ENCODE measurements at places on chromosomes 4 and X.

DNA sequence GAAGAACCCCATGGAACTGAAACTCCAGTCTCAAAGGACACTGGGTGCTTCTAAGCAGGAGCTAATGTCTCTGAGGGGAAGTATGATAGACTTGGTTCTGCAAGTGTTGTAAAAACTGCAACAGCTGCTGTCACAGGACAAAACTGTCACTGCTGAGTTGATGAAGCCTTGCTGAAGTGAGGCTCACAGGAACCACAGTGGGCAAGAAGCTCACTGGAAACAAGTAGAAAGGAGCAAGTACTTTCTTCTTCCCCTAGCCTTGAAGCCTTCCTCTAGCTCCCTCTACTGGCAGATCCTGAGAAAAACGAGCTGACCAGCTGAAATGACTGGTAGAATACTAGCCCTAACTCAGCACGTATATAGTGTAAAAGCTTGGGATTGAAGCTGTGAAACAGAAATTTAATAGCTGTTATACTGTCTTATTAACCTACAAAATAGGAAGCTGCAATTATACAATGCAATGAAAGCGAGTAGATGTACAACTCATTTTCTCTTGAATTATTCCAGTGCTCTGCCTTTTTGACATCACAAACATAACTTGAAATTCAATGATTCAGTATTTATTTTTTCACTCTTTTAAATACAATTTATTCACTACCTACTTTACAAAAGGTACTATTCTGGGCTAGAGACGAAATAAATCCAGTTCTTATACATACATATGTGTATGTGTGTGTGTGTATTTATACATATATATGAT, 91.4 kb downstream of the GABRB1 start:
- peak; percentile 47 for DNase-seq

DNA sequence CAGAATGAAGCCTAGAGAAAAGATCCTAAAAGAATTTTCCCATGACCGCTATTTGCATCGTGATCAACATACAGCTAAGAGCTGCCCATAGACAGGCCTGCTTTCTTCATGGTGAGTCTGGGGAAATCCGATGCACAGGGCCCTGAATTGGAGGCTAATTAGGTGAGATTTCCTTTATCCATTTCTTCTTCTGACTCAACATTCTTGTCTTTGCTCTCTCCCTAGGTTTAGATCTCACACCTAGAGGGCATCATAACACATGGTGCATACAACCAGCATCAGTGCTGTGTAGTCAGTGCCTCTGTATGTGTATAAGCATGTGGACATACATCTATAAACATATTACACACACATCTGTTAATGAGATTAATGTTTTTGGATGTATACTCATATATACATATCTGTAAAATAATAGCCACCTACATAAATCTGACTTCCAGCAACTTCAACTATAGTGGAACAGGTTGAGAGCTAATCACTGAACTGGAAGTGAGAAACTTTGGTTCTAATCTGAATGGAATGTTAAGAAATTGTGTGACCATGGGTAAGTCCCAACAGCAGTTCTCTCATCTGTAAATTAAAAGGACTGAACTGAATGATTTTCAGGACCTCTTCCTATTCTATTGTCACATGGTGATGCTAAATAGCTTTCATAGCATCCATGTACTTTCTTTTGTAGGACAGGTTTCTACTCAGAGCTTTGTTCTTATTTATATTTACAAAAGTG, 17.5 kb downstream of the GATB start:
- no peak for DNase-seq

GRCh38 chr4:183392377-183392776, 52.1 kb upstream of the CDKN2AIP start:
- no peak for DNase-seq

GRCh38 chrX:23662853-23663252, 4.4 kb upstream of the PRDX4 start:
- DNase-seq, result no peak

GRCh38 chr4:163091685-163092034, 75.0 kb downstream of the NAF1 start:
- no peak for DNase-seq

GRCh38 chrX:39843318-39843717, 254.4 kb downstream of the BCOR start:
- no peak for DNase-seq

DNA sequence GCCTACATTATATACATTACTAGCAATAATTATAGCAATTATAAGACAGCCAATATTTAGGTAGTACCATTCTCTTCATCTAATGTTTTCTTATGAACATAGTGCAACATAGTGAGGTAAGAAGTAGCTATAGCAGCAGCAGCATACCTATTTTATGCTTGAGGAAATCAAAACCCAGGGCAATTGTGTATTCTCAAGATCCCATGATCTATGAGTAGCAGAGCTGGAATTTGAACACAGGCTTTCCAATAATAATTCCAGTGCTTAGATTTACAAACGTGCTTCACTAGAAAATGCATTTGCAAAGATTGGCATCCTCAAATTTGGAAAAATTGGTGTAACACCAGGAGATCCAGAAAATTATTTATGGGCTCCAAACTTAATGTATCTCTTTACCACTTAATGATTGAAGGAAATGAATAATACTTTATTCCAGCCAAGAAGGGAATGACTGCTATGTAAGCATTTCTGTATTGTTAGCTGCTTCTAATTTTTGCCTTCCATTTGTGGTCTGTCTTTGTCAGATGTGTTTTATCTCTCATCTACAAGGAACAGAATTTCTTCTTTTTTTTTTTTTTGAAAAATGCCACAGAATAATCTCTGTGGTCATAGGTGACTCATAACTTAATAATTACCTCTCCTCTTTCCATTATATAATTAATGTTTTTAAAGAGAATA, 451.1 kb downstream of the ARAP2 start:
- no peak for DNase-seq

DNA sequence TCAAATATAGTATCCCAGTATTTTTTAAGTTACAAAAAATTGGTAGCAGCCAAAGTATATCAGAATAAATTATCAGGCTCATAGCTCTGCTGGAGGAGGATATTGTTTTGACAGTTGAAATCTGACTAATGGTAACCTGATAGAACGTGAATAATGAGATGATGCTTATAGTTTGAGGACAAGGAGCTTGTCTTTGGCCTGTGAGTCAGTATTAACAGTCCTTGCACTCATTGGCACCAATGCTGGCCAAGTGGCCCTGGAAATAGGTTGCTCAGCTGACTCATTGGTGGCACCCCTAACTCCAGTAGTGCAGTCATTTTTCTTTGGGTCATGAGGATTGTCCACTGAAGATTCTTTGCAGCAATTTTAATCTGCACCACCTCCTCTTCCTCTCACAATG, 203.3 kb upstream of the JADE1 start:
- DNase-seq, result no peak

DNA sequence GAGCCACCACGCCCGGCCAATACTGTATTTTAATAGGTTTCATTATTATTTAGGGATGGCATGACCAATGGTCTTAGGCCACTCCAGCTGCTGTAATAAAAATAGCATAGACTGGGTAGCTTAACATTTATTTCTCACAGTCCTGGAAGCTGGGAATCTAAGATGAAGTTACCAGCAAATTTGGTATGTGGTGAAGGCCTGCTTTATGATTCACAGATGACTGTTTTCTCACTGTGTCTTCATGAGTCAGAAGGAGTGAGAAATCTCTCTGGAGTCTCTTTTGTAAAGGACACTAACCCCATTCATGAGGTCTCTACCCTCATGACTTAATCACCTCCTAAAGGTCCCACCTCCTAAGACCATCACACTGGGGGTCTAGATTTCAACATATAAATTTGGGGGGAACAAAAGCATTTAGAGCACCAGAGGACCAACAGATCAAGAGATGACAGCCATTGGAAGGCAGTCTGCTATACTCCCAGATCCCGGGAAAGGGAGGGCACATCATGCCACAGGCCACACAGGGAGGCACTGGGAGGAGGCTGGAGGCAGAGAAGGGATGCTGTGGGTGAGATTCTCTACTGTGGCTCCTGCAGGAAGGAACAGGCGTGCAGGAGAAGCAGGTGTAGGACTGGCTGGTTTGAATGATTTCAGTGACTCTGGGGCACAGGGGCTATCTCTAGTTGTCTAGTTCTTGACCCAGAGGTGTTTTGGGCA, 335.8 kb upstream of the SFRP2 start:
- no peak for DNase-seq

- peak; percentile 52 for DNase-seq
Measured at GRCh38 chrX:40544343-40545266, 36.2 kb upstream of the ATP6AP2 start.

GRCh38 chrX:1725472-1725871, 110.6 kb downstream of the ASMT start:
- no peak for DNase-seq

DNA sequence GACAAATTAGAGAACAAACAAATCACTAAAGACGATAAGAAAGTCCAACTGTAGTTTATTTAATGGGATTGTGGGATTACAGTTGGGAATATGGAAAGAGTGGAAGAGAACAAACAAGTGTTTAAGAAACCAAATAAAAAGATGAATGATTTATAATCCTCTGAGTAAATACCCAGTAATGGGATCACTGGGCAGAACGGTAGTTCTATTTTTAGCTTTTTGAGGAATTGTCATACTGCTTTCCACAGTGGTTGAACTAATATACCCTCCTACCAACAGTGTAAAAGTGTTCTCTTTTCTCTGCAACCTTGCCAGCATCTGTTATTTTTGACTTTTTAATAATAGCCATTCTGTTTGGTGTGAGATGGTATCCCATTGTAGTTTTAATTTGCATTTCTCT, 15.0 kb downstream of the C4orf51 start:
- no peak for DNase-seq

DNA sequence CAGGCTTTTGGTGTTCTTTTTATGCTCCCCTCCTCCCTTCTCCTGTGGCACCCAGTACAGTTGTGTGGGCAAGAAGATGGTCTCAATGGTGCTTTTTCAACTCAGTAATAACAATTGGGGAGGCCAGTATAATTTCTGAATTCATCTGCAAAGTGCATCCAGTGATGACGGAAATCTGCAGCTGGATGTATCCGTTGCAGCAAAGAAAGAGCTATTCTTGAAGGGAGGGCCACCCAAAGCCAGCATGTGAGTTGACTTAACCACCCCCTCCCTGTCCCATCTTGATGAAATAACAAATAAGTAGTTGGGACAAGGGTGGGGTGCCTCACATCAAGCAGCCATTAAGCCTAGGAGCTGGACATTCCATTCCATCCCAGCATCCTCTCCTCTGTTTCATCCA, 30.7 kb downstream of the TSC22D3 start:
- no peak for DNase-seq

DNA sequence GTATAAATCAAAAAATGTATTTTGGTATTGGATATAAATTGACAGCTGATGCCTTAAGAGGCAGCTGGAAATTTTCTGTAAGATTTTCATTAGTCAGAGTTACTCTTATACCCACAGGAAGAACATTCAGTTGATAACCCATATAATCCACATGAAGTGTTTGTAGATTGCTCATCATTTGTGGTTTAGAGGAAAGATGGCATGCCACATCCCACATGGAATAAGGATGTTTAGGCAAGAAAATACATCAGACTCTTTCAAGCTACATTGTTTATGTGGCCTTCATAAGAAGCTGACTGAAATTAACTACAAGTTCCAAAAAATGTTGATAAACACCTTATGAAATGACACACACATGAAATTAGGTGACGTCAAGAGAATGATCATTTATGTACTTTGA, 56.6 kb downstream of the AREG start:
- no peak for DNase-seq

DNA sequence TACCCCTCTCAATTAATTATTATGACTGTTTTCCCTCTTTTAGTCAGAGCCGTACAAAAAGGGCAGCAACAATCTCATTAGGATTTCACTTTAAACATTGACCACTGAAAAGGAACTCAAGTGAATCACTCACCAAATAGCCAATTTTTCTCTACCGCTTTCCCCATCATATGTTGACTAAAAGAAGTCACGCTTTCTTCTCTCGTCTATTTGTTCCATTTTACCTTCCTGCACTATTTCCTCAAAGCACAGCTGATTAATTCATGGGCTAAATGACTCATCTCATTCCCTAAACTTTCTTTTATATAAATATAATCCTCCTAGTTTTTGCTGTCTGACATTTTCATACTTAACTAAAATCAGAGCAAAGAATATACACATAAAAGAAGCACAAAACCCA, 8.2 kb downstream of the MID1 start:
- no peak for DNase-seq

- no peak for DNase-seq
Measured at GRCh38 chr4:152998861-152999260, 62.7 kb downstream of the FHDC1 start.
